ENCODE measurements at places on chromosomes 3 and 15.

GRCh38 chr3:174541708-174542315 lies 317.3 kb upstream of the NAALADL2 start:
- DNase-seq, result peak; percentile 41

DNA sequence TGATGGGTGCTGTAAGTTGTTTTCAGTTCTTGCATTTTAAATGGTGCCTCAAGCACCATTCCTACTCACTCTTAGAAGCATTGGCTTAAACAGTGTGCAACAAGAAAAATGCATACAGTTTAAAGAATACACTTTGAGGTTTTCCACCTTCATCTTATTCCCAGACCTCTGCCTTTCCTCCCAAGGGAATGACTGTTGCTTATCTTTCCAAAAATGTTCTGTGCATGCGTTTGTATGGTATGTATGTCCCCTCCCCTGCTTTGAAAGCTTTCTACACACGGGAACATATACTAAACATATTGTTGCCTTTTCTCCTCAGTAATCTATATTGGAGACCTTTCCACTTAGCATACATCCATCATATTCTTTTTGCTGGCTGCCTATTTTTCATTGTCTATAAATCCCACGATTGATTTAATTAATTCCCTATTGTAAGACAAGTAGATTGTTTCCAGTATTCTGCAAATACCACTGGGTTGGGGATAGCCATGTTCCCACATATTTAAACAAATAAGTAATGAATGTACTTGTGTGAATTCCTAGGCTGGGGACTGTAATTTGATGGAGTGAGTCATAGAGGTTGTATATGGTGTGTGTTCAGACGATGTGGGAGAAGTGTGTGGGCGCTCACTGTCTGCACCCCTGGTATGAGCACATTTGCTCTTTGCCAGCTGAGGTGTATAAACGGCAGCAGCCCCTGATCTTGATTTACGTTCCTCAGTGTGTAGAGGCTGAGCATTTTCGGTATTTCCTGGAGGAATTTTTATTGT lies 5.8 kb downstream of the TRAK1 start:
- DNase-seq, result peak; percentile 76

- DNase-seq, result no peak
These were observed 1.5 kb downstream of the EAF2 start for GRCh38 chr3:121836481-121836880.

GRCh38 chr3:134161898-134162615 lies 88.6 kb downstream of the RYK start:
- DNase-seq, result peak; percentile 14

DNA sequence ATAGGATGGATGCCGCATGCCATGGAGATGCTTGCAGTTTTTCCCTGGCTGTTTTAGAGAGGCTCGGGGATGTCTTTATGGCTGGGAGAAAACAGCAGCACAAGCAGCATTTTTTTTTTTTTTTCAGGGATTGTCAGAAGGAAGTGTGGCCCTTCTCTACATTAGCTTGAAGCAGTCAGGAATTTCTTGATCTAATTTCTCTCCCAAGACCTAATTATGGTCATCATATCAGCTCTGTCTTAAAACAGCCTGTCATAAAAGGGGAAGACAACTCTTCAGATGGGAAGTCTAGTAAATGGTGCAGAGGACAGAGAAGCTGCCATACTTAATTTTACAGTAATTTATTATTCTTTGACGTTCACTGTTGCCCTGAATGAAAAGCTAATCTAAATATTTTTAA lies 44.5 kb downstream of the EAF1 start:
- no peak for DNase-seq

DNA sequence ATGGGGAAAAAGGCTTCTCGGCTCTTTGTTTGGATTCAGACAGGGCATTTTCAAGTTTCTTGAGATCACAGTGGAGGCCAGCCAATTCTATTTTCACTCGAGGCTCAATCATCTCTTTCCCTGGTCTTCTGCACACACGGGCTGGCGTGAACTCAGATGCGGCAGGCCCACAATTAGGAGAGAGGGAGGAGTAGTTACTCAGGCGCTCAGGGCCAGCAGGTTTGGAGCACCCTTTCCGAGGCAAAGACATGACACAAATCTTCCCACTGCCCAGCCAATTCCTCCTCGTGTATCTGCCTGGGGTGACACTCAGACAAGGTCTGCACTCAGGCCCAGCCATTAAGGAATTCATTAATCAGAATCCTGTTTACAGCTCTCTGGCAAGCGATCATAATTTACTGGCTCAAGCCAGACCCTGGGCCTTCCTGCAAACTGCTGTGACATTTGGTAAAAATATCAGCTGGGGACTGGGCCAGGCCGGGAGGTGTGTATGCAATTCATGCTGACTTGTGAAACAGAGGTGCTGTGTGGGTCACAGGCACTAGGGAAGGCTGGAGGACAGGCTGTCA lies 68.1 kb upstream of the TLE3 start:
- no peak for DNase-seq

GRCh38 chr3:155350571-155350970 lies 57.1 kb upstream of the STRIT1 start:
- no peak for DNase-seq

GRCh38 chr15:29522373-29523276 lies 253.0 kb upstream of the NSMCE3 start:
- no peak for DNase-seq

- DNase-seq, result peak; percentile 20
These were observed 256.6 kb upstream of the PROK2 start for GRCh38 chr3:72041511-72041910.

GRCh38 chr3:23487015-23487414 lies 283.9 kb downstream of the UBE2E2 start:
- DNase-seq, result no peak

DNA sequence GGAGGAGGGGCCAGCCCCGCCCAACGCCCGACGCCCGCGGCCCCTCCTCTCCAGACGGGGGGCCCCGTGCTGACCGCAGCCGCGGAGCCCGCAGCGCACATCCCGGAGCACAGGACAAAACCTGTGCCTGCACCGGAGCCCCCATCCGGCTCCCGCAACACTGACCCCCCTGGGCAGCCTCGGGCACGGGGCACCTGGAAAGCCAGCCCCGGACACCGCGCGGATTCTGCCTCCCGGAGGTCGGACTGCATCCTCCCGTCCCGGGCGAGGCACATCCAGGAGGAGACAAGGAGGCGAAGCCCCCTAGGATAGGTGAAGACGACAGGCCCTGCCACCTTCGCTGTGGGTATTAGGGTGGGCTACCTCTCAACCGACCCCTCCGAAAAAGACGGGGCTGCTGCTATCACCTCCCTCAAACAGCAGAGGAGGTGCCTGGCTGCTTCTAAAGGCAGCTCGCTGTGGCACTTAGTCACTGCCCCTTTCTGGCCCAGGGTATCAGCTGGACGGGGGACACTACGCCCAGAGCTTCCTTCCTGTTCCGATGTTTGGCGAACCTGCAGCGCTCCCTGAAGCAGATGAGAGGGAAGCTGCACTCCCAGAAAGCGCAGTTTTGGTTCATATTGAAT lies 10.6 kb downstream of the XXYLT1 start:
- no peak for DNase-seq

- no peak for DNase-seq
These were observed 3.3 kb downstream of the DET1 start for GRCh38 chr15:88543065-88543776.

GRCh38 chr15:31974154-31974794 lies 56.0 kb upstream of the CHRNA7 start:
- DNase-seq, result no peak
